Stimulated activated CD4-positive, alpha-beta T cell treated with anti-CD3 and anti-CD28 coated beads, Interleukin-1b, Interleukin-23, amount 100 ng/mL, for 1 hour (primary cell): ENCODE measurements at places on chromosomes 7 and 10.

DNA sequence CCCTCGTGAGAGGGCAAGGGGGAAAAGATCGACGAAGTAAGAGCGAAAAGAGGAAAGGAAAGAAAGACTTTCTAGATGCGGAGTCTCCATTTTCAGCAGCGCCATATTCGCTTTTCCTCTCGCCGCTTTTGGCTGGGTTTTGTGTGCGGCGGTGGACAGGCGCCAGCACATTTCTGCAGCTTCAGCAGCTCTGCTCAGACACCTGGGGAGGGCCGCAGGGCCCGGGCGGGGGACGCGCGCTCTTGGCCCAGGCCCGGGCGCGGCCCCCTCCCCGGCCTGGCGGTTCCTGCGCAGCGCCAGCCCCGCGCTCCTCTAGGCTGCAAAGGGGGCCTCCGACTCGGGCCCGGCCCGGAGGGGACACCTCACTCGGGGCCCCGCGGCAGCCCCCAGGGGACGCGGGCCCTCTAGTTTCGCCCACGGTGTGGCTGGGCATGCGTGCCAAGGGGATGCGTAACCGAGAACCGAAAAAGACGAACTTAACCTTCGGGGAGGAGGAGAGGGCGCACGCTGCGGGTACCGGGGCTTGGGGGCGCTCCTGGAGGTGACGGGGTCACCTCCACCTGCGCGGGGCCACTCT lies 34.5 kb upstream of the EBLN1 start:
- DNase-seq: peak; percentile 42

DNA sequence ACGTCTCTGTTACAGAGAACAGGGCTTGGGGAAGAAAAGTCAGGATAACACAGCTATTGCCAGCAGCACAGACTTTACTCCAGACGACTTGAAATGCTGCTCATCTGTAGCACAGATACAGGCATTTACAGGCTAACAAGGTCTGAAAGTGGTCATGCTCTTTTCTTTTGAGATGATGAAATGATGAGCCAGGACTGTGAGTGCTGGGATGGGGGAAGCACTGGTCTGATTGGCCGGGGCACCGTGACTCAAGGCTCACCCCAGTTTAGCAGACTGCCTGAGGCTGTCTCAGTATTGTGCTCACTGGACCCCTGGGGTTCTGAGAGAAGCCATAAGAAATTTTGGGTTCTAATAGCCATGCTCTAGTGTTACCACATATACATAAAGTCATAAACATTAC lies 12.4 kb downstream of the SMKR1 start:
- no peak for DNase-seq

GRCh38 chr10:103845972-103846371 lies 9.4 kb downstream of the SH3PXD2A start:
- DNase-seq: no peak

DNA sequence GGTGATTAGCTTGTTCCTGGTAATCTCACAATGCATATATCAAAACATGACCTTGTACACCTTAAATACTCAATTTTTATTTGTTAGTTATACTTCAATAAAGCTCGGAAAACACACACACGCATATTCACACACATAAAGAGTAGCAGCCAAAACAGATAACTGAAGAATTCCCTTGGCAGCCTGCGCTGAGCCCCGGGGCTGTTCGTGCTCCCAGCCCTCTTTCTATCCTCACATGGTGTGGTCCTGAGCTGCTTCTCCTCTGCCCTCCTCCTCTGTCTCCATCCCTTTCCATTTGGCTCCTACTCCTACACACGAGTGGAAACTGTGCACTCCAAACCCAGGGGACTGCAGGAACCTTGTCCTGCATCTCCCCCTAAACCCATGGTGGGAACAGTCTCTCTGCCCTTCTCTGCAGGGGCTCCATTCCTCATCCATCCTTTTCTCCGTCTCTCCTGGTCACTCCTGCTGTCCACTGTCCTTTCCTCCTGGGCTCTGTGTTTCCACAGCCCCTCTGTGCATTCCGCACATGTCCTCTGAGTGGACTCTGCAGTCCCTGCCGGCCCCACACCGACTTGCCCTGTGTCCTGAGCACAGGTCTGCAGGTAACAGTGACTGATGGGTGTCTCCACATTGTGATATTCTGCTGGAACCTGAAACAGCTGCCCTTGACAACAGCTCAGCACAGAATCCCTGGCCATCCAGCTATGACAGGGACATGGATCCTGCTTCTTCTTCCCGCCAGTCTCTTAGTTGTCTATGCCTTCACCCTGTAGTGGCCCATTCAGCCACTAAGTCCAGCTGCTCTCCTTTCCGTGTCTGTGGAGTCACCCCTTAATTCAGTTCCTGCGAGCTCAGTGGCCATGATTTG lies 216.8 kb upstream of the ZNF32 start:
- no peak for DNase-seq

GRCh38 chr7:21169667-21170580 lies 258.0 kb upstream of the SP4 start:
- DNase-seq: no peak

DNA sequence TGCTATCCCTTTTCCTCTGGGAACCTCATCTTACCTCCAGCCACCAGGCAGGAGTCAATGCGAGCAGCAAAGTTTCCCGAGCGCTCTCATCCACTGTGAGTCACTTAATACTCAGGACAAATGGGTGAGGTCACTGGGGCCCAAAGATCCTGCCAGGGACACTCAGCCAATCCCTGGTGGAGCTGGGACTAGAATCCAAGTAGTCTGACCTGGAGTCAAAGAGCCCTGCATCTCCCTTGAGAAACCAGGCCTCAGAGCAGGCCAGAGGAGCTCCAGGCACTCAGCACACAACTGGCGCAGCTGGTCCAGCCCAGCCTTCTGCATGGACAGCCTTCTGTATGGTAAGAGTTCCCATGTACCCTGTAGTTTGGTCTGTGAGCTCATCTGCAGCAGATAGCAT lies 142.3 kb downstream of the MAPK8 start:
- no peak for DNase-seq

- no peak for DNase-seq
These were observed 994 bp upstream of the MAGI2 start for GRCh38 chr7:79454361-79454960.

DNA sequence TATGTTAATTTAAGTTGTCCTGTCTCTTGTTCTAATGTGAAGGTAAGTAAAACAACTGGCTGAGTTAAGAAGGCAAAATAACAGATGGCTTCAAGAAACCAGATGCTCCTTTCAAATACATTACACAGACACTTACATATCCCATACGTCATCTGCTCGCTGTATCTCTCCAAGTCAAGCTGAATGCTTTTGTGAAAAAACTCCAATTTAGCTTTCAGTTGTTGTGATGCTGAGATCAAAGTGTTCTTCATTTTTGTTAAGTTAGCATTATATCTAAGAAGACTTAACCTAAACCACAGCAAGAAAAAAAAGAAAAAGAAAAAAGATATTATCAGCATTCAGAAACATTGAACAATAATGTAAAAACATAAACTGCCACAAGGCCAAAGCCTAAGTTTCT lies 18.5 kb upstream of the ERLIN1 start:
- DNase-seq: no peak

DNA sequence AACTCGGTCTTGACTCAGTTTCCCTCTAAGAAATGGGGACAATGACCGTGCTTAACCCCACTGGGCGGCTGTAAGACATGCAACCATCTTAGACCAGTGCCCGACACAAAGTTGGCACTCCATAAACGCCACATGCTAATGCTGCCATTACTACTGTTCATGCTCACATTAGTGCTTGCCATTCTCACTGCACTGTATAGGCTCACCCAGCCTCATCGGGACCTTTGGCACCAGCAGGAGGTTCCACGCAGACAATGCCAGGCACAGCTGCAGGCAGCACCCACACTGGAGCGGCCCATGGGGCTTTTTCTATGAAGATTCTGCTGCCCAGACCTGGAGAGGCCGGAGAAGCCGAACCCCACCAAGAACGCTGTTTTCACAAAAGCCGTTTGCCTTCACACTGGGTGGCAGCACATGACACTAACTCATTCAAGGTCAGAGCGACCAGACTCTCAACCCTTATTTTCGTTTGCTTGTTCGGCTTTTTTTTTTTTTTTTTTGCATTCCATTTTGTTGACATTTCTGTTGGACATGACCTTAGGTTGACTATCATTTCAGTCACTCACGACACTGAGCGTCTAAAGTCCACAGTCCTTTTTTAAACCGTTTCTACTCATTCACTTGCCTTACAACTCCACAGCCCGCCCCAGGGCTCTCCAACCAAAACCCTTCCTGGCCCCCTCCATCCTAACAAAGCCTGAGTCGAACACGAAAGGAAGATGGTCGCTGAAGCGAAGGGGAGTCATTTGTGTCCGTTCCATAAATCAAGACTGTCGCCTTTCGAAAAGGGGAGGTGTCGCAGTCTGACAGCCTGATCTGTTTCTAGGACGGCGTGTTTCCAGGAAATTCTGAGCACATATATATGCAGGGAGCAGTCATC lies 124.4 kb upstream of the RNF32 start:
- no peak for DNase-seq

- DNase-seq: no peak
These were observed 10.7 kb downstream of the EMX2 start for GRCh38 chr10:117553142-117553814.

- DNase-seq: no peak
These were observed 9.8 kb upstream of the PARD3 start for GRCh38 chr10:34824870-34825269.

DNA sequence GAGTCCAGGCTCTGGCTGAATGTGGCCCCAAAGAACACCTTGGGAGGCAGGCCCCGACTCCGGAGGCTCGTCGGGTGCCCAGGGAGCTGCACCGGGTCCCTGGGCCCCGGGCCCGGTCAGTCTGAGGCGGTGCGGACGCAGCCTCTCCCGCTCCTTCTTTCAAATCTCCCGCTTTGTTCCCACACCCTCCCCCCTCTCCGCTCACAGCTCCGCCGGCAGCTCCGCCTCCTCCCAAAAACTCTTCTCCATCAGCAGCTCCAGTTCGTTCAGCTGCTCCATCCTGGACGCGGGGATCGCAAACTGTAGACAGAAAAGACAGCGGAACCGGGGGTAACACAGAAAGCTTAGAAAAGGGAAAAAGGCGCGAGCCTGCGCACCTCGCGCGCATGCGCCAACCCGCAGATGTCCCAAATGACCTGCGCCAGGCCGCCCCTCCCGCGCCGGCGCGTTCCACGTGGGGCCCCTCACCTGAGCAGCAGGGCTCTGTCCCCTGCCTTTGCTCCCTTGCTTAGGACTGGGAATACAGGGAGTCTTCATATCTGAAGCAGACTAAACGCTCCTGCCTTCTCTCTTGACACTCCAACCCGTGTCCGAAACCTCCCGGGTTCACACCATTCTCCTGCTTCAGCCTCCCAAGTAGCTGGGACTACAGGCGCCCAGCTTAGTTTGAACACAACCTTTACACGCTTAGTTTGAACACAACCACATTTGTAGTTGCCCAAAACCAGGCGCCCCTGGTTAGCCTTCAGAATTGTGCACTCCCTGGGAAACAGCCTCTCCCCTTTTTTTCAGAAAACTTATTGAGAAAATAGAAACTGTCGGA lies at the start of gene DNA2:
Gene DNA2 (minus strand): TSS at position 388 of the 823 bp plus-strand sequence. CDS start 109 bp downstream, at position 279.
- peak; percentile 31 for DNase-seq

DNA sequence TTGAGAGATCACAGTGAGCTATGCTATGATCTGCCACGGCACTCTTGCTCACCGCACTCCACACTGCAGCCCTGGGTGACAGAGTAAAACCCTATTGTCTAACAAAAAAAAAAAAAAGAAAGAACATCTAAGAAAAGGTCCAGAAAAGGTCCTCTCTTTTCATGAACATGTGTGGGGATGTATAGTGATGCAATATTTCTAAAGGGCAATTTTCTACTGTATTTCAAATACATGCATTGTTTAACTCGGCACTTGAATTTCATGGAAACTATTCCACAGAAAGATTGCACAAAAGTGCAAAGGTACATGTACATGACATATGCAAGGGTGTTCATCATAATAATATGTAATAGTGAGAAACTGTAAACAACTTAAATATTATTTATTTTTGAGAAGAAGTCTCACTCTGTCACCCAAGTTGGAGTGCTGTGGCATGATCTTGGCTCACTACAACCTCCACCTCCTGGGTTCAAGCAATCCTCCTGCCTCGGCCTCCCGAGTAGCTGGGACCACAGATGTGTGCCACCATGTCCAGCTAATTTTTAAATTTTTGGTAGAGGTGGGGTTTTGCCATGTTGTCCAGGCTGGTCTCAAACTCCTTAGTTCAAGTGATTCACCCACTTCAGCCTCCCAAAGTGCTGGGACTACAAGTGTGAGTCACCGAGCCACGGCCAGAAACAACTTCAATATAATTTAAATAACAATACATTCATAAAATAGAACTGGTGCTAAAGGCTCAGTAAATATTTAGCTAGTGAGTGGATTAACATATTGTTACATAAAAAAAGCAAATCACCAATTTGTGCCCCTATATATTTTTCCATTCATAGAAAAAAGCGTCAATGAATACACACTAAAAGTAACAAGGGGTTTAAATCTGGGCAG lies 1.3 kb upstream of the PPRC1 start:
- DNase-seq: no peak

DNA sequence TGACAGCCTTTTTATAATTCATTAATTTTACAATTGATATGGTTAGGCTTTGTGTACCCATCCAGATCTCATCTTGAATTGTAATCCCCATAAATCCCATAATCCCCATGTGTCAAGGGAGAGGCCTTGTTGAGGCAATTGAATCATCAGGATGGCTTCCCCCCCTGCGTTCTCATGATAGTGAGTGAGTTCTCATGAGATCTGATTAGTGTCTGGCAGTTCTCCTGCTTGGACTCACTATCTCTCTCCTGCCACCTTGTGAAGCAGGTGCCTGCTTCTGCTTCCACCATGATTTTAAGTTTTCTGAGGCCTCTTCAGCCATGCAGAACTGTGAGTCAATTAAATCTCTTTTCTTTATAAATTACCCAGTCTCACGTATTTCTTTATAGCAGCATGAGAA lies 165.7 kb upstream of the GNAI1 start:
- DNase-seq: no peak

DNA sequence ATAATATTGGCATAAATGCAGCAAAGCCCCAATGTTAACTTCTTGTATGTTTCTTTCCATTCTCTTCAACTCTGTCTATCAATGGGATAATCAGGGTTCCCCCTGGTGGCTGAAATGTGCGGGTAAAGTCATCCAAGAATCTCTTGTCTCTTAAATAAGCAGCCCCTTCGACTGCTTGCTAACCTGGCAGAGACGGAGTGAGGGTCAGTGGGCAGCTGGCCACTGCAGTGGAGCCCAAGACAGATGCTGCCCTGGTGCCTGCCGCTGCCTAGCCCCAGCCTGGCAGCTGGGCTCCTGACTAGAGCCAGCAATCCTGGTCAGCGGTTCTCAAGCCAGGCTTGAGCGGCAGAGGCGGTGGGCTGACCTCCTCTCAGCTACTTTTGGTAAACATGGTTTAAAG lies 248.9 kb downstream of the COBL start:
- no peak for DNase-seq

DNA sequence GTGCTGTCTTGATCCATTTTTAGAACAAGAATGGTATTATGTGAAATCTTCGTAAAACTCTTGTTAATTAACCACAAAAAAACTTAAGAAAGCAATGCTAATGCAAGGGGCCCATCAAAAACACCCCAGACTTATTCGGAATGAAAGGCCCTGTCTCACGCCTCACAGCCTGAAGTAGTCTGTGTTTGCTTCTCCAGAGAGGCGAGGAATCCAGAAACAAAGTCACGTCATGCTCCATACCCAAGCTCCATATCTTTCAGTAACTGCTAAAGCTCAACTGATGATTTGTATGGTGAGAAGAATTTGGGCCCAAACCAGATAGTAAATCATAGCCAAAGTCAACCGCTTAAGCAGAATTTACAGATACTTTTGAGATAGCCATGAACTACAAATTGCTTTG lies 155.4 kb downstream of the ATE1 start:
- DNase-seq: no peak

GRCh38 chr7:36182854-36183604 lies 30.0 kb downstream of the EEPD1 start:
- no peak for DNase-seq

- no peak for DNase-seq
These were observed 32.1 kb upstream of the CALN1 start for GRCh38 chr7:72444026-72444776.

GRCh38 chr10:78742406-78742729 lies 326.4 kb upstream of the ZMIZ1 start:
- DNase-seq: no peak
